ENCODE measurements at places on chromosomes 6 and 20.
A peak's percentile ranks its signal among the peaks of the same experiment; 100 is the strongest.

DNA sequence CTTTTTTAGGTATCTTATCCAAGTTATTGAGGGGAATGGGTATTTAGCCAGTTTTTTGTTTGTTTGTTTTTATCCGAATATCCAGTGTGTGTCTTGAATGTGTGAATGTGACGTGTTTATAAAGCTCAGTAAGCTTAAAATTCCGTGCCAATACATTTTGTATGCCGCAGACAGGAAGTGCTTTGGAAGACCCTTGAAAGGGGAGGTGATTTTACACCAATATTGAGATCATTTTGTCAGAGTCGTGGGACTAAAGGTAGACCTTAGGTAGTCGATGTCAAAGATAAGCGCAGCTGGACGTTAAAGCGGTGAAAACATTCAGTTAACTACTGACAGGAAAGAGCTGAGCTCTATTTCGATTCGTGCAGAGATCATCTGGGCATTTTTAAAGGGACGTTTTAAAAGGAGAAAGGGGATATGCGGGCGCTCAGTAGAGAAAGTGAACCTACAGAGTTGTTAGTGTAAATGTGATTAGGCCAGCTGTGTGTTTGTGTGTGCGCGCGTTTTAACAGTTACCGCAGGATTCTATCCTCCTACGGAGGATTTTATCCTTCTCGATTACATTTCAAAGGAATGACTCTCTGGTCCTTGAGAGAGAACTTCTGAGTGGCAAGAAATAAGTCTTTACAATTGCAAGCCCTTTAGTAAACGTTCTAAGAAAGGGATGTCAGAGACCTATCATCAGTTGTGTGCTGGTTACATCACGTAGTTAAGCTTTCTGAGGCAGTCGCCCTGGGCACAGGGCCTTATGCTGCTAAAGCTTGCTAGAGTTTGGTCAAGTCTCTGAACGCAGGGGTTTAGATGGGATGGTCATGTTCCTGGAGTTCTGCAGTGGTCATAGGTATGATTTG lies 625 bp upstream of the ECHDC1 start:
- no peaks in the 10 kb centered on the region for H3K27me3 ChIP-seq
- H3K4me3 ChIP-seq, result peak overlapping the region; percentile 66
- no peak for DNase-seq
- H3K27ac ChIP-seq, result no peak overlapping the region
- no peaks in the 10 kb centered on the region for H3K36me3 ChIP-seq
- no peaks in the 10 kb centered on the region for H3K4me1 ChIP-seq

GRCh38 chr6:144401736-144402733 lies 116.9 kb downstream of the UTRN start:
- peaks cover 2% of the 10 kb centered on the region for H3K4me1 ChIP-seq
- no peak overlapping the region for H3K4me3 ChIP-seq
- no peaks in the 10 kb centered on the region for H3K27me3 ChIP-seq
- H3K36me3 ChIP-seq, result no peaks in the 10 kb centered on the region
- H3K27ac ChIP-seq, result no peak overlapping the region

- no peak overlapping the region for H3K27ac ChIP-seq
- DNase-seq, result no peak
- no peaks in the 10 kb centered on the region for H3K27me3 ChIP-seq
- H3K4me1 ChIP-seq, result no peaks in the 10 kb centered on the region
- no peaks in the 10 kb centered on the region for H3K36me3 ChIP-seq
- no peak overlapping the region for H3K4me3 ChIP-seq
Measured at GRCh38 chr6:106514583-106514885, 114.8 kb downstream of the RTN4IP1 start.

GRCh38 chr6:147817042-147817689 lies 308.7 kb downstream of the SAMD5 start:
- no peaks in the 10 kb centered on the region for H3K4me1 ChIP-seq
- no peaks in the 10 kb centered on the region for H3K27me3 ChIP-seq
- no peak overlapping the region for H3K27ac ChIP-seq
- no peak overlapping the region for H3K4me3 ChIP-seq
- H3K36me3 ChIP-seq, result no peaks in the 10 kb centered on the region

All from aorta (tissue), 5 donors.